ENCODE measurements at places on chromosomes 2 and 18.

GRCh38 chr2:156327835-156328695 is 4.5 kb downstream of the NR4A2 start:
- DNase-seq, result no peak

GRCh38 chr2:146489386-146489785 is 1355.4 kb upstream of the ACVR2A start:
- no peak for DNase-seq

GRCh38 chr2:43405829-43406228 is 179.4 kb upstream of the ZFP36L2 start:
- DNase-seq, result no peak

GRCh38 chr2:174632841-174633622 is 35.4 kb upstream of the WIPF1 start:
- no peak for DNase-seq

- peak; percentile 85 for DNase-seq
Measured at GRCh38 chr2:173239644-173240043, 115.0 kb upstream of the CDCA7 start.

GRCh38 chr18:6257950-6258349 is 156.8 kb downstream of the L3MBTL4 start:
- DNase-seq, result no peak

- no peak for DNase-seq
Measured at GRCh38 chr2:54455131-54455562, 980 bp upstream of the SPTBN1 start.

DNA sequence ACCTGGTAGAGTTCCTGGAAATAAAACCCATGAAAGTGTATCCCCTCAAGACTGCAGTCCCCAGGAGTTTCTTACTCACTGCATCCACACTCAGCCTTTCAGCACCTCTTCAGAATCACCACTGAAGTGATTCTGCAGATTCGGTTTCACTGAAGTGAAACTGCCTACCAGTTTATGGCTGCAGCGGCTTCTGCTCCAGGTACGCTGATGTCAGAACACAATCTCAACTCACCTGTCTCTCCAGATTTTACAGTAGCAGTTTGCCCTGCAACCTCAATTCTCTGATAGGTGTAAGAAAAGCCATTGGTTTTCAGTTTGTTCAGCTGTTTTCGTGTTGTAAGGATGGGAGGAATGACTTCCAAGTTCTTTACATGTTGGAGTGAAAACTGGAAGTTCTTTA is 124.8 kb downstream of the TSN start:
- no peak for DNase-seq
